Chondrocyte (in vitro differentiated cells): ENCODE measurements at places on chromosomes 2 and 18. TPM values are rescaled to one million over a fixed set of nuclear protein-coding genes. Genes with fewer than 3 reads are reported as not detected.

The PSMD14 gene
- total RNA-seq = 48.5 to 62.5 TPM (median 48.9 TPM) in 3 replicates

- no peak for DNase-seq
Measured at GRCh38 chr2:33607905-33608304, 8.8 kb upstream of the FAM98A start.

- DNase-seq = no peak
Measured at GRCh38 chr18:58183226-58183625, 139.2 kb downstream of the NEDD4L start.

GRCh38 chr2:108855194-108855593 lies 68.6 kb downstream of the CCDC138 start:
- no peak for DNase-seq

DNA sequence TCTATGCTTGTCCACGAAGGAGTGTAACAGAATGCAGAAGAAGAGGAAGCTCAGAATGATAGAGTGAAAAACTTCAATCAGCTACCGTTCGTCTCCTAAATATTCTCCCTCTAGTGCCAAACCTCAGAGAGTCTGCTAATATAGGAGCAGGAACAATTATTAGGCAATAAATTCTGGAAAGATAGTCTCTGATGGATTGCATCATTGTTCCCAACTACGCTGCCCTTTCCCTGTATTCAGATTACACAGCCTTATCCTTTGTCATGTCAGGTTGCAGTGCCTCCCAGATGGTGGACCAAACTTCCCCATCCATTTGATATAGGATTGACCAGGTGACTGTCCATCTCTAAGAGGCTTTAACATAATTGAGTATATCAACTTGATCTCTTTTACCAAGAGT lies 811.5 kb upstream of the CHAC2 start:
- no peak for DNase-seq

The ALPI gene
- total RNA-seq = not detected in 3 replicates

GRCh38 chr2:142997231-142997630 lies 119.8 kb downstream of the KYNU start:
- no peak for DNase-seq

GRCh38 chr18:54279477-54280219 lies 10.3 kb downstream of the POLI start:
- DNase-seq = no peak

The NAT8 gene
- not detected in 3 replicates for total RNA-seq

- no peak for DNase-seq
Measured at GRCh38 chr18:2723207-2723606, 67.7 kb downstream of the SMCHD1 start.

DNA sequence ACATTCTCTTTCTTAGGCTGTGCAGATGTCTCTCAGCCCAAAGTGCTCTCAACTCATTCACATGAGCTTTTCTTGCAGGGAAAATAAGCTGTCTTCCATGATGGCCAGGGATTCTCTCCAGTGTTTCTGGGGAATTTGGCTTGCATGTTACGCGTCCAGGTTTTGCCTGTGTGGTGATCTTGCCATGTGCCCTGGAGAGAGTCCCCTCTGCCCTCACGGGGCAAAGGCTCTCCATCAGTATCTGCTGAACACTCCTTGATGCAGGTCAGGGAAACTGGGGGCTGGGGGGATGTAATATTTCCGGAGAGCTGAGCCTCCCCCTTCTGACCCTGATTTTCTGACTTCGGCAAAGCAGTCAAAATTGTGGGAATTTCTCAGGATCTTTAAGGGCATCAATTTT lies 87.6 kb downstream of the ACKR3 start:
- DNase-seq = no peak

The MYO7B gene
- total RNA-seq = 0.02 to 0.31 TPM in 2 of 3 replicates, not detected in the other

DNA sequence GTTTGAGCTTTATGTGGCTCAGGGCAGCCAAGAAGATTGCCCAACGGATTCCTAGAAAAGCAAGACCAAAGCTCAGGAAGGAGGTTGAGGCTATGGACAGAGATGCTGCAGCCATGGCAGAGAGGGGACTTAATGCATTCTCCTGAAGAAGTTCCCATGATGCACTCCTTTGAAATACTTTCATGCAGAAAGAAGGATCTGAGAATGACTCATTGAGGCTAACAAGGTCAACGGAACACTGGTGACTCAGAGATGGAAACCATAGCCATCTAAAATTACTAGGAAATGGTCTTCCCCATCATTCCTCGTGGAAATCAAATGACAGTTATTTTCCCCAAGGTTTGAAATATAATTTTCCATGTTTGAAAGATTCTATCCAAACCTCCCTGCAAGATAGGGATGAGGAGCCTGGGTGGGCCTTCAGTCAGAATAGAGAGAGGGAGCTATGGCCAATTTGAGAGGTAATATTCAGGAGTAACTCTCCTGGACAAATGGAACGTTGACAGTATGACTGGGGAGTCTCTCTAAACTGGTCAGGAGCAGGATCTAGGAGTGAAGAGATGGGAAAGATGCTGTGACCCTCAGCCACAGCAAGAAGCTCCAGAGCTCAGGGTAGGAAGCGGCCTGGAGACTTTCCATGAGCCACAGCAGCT lies 63.0 kb downstream of the REEP1 start:
- no peak for DNase-seq

The SULT1C4 gene
- total RNA-seq = 0.60 to 1.4 TPM (median 1.2 TPM) in 3 replicates

DNA sequence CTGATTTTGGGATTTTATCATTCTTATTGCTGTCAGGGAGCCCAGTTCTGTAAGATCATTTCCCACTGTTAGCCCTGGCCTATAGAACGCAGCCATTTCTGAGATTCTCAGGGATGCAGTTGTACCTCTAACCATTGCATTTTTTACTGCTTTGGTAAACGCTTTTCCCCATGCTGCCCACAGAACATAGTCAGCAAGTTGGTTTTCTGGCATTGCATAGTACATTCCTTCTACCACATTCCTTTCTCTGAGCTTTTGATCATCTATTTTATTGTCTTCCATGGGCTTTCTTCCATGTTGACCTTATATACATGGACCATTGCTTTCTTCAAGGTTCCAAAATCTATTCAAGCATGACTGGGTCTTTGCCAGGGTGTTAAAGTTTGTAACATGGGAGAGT lies 86.8 kb upstream of the ST6GAL2 start:
- DNase-seq = no peak

- no peak for DNase-seq
Measured at GRCh38 chr2:113195923-113196501, 22.2 kb downstream of the PSD4 start.

DNA sequence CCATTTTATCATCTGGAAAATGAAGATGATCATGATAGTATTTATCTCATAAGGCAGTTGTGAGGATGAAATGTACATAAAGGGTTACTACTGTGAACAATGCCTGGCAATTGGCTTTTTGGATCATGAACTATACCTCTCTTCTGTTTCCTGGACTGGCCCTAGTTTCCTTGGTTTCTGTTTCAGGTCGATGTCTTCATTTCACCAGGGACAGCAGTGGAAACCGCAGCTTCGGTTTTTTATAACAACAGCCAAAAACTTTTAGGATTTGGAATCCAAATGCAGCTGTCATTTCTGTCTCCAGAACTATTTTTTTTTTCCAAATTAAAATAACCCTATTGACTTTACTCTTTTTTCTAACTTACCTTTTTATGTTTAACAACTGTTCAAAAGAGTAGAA lies 425.1 kb downstream of the RND3 start:
- no peak for DNase-seq

- DNase-seq = no peak
Measured at GRCh38 chr2:201648-202433, 62.0 kb downstream of the SH3YL1 start.

- DNase-seq = no peak
Measured at GRCh38 chr2:237627441-237628246, at the start of gene LRRFIP1. LRRFIP1 (plus strand) TSS chr2:237627587; CDS start chr2:237627645, 58 bp downstream.

DNA sequence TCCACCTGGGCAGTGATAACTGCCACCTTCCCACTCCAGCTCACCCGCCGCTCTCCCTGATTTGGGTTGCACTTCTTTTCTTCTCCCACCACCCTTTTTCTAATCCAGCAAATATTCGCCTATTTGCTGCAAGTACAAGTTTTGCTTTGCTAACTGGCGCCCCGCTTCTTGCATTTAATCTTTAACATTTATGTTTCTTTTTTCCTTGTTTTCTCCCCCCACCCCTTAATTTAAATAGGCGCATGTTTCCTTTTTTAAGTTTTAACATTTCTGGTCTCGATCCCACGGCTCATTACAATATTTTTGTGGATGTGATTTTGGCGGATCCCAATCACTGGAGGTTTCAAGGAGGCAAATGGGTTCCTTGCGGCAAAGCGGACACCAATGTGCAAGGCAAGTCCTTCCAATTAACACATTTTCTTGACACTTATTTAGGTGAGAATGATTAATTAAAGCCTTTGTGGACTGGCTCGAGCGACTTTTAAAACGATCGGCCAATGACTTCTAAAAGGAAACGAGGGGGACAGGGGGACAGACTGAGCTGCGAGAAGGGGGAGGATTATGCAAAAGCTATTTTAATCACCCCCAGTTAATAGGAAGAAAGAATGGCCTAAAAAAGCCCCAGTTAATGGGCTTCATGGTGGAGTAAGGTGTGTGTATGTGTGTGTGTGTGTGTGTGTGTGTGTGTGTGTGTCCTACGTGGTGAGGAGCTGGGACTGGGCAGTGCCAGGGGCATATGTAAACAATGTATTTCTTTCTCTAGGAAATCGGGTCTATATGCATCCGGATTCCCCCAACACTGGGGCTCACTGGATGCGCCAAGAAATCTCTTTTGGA lies 1.6 kb downstream of the TBR1 start:
- no peak for DNase-seq

DNA sequence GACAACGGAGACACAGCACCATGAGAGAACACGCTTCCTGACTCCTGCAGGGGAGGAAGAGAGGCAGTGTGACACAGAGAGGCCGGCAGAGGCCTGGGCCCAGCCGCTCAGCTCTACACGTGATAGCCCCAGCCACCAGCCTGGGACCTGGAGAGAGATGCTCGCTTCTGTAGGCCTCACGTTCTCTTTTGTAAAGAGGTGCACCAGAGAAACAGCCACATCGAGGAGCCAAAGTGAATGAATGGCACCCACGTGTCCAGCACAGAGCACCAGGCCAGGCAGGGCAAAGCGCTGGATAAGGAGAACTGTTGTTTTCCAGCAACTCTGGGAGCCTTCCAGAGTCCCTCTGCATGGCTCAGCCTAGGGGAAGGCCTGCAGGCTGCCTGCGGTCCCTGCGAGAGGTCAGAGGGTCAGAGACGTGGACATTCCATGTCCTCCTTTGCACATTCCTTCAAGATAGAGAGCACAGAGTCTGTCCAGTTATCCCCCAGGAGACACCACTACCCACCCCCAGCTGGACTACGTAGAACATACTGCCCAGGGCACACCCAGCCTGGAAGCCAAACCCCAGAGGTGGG lies 14.2 kb downstream of the LIMS2 start:
- peak; percentile 79 for DNase-seq

The TBC1D8 gene
- total RNA-seq = 6.2 to 8.2 TPM (median 7.3 TPM) in 3 replicates

DNA sequence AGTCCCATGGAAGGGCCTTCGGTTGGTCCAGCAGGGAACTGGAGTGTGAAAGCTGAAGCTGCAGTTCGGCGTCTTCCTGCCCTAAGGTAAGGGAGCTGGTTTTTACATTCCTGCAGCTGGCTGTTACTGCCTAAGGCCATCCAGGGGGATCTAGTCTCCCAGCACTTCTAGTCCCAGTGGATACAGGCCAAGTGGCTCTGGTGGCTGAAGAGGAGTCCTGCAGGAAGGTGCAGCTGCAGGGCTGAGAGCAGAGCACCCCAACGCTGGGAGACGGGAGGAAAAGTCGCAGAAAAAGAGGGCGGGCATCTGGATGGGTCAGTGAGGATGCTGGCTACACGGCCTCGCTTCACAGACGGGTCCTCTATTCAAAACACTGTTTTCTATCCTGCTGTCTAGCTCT lies 225.0 kb upstream of the HS6ST1 start:
- peak; percentile 53 for DNase-seq

DNA sequence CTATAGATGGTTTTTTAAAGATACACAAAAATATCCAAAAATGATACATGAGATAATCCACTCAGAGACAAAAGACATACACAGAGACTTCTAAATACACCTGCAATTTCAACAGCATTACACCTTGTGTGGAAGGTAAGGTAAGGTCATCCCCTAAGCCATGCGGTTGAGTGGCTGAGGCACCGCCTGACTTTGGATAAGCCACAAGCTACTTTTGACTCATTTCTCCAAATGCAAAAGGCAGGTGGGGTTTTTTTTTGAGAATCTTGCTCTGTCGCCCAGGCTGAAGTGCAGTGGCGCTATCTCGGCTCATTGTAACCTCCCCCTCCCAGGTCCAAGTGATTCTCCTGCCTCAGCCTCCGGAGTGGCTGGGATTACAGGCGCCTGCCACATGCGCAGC lies 13.1 kb downstream of the AP1S3 start:
- DNase-seq = no peak

DNA sequence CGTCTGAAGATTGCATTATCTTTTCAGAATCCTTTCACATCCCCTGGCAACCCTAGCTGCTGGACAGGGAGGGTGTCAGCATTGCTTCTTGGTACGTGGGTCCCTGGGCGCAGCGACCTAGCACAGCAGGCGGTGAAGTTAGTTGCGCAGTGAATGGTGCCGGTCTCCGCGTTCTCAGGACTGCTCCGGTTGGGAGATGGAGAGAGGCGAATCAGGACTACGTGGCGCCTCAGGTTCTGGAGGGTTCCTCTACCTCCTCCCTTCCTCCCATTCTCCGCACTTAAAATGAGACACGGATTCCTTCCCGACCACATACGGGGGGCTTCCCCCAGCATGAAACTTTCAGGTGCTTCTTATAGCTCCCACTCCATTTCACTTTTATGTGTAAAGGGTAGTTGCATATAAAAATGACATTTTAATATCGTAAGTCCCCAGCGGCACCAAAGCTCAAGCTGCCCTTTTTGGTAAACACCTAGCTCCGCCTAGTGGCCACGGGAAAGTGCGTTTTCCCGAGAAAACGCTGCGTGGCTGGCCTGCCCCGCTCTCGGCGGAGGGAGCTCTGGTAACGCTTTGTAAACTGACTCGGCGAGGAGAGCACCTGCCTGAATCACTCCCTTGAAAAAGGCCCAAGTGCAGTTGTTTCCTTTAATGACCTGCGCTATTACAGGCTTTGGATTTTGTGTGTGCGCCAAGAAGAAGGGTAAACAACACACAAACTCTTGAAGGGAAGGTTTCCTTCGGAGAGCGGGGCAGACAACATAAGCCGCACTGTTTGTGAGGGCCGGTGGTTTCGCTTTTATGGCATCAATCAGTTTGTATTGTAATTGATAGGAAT lies 32.9 kb upstream of the INHBB start:
- peak; percentile 67 for DNase-seq

The SLC8A1 gene
- 50.4 to 53.7 TPM (median 52.7 TPM) in 3 replicates for total RNA-seq

- no peak for DNase-seq
Measured at GRCh38 chr2:158011055-158011771, 90.5 kb upstream of the UPP2 start.

DNA sequence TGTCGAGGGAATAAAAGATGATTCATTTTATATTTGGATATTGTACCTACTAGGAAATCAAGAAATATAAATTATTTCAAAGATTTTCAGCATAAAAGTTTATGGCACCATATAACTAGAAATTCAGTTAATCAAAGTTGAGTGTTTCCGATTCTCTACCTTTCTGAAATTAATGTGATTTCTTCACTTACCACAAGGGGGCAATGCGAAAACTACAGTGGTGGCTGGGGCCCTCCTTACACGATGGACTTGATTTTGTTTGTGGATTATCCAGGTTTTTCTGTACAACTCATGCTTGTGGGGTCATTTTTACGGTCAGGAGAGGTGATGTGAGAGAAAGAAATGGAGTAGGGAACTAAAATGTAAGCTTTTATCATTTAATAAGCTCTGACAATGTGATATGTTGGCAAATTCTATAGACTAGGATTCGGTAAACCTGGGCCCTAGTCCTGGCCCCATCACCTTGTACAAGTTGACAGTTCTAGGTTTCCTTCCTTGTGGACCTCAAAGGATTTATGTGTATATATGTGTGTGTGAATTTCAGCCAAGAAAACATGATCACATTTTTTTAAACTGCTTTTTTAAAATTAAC lies 47.6 kb downstream of the G6PC2 start:
- DNase-seq = no peak

- no peak for DNase-seq
Measured at GRCh38 chr2:207474863-207475485, 54.8 kb upstream of the CREB1 start.
